ENCODE measurements at places on chromosomes 1 and 21.

GRCh38 chr21:38802050-38803026 is 3.4 kb upstream of the ETS2 start:
- DNase-seq, result no peak

DNA sequence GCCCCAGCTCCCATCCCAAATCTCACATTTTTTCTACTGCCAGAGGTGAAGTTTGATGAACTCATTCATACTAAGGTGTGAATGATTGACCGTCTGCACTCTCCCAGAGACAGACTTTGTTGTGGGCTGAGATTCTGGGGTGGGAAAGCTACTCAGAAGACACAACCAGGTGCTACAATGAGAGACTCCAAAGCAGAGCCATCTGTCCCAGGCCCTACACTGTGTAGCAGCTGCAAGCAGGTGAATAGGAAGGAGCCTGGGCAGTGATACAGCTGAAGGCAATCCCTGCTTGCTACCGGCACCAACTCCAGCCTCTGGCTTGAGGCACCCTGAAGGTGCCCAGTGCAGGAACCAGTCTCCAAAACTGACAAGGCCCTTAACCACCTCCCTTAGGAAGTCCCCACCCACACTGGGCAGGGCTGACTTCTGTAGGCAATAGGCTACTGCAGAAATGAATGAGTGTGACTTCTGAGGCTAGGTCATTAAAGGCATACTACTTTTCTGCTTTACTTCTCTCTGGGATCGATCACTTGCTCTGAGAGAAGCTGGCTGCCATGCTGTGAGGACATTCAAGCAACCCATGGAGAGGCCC is 79.7 kb upstream of the RUNX3 start:
- no peak for DNase-seq

DNA sequence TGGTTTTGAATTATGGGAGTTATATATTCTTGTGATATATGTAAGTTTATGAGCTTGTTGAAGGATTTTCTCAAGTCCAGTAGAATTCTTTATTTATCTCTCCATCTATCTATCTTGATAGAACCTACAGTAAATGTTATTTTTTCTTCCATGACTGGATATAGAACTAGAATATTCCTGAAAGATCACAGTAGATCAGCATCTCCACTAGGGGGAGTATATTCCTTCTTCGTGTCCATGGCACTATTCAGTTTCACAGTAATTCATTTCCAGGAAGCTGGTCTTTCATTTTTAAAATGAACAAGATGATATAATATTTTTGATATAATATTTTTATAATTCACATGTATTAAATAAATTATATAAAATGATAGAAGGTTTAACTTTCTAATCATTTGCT is 18.8 kb downstream of the TMPRSS15 start:
- no peak for DNase-seq

DNA sequence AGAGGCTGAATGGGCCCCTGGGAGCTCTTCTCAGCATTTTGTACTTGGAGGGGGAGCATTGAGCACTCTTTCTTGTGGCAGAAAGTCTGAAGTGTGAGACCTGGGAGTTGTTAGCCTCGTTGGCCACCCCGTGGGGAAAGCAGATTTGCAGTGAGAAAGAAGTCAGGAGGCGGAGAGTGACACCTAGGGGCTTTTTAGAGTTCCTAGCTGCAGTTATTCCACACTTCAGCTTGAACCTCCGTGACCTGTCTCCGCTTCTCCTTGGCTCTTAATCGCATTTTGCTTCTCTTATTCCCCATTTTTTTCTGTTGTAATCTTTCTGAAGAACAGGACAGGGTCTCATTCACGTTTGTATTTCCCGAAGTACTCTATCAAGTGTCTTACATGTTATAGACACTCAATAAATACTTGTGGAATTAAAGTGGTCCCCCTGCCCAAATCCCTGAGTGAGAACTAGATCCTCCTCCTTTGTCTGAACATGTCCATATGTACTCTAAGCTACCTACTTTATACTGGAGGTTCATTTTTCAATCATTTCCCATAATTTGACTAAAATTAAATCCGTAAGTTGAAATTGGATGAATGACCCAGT is 14.5 kb upstream of the C1orf141 start:
- peak; percentile 15 for DNase-seq

GRCh38 chr1:5444396-5444795 is 547.8 kb downstream of the NPHP4 start:
- no peak for DNase-seq

GRCh38 chr1:71843012-71843411 is 439.3 kb downstream of the NEGR1 start:
- DNase-seq, result no peak

DNA sequence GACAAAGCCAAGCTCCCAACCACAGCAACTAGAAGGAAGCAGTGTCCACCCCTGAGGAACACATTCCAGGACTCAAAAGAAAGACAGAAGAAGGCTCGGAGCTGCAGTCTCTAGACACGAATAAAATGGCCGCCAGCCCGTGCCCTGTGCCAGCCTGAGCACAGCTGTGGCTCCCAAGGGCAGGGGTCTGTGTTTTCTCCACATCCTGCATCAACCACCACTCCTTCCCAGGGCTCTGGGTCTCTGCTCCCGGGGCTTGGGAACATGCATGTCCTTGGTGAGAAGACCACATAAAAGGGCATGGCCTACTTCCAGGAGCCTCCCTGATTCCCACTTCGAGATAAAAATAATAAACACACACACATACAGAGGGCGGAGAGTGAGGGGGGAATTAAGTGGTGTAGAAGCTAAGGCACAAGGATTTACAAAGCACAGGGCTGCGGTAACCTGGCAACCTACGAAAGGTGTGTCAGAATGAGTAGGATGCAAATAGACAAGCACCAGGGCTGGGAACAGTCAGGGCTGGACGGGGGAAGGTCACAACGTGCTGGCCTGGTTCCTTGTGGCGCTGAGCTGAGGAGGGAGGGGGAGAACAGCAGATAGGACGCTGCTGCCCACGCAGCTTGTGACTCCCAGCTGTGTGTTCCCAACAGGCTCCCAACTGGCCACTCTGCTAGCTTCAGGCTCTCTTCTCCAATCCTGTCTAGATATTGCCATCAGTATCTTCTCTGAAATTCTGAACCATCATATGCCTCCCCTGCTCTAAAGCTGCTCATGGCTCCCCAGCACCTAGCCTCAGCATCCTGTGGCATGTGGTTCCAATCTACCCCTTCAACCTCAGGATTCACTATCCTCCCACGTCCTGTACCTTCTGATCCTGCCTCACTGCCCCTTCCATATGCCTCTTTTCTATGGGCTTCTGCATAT is 72.5 kb downstream of the CD34 start:
- no peak for DNase-seq

DNA sequence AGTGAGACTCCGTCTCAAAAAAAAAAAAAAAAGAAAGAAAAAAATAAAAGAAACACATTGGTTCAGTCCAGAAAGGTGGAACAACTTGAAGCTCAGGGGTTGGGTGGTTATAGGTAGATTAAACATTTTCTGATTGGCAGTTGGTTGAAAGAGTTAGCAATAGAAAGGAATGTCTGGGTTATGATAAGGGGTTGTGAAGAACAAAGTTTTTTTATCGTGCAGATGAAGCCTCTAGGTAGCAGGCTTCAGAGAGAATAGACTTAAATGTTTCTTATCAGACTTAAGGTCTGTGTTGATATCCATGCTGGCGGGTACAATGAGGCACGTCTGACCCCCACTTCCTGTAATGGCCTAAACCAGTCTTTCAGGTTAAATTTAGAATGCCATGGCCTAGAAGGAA is 45.0 kb upstream of the PDE9A start:
- no peak for DNase-seq

Measured in right kidney (tissue), 9 donors.